Dermis blood vessel endothelial cell (primary cell): ENCODE measurements at places on chromosomes 1 and 21.

GRCh38 chr1:155831279-155831976, 25.6 kb downstream of the GON4L start:
- no peak for DNase-seq

- no peak for DNase-seq
Observed at GRCh38 chr1:96587222-96587621, 134.4 kb upstream of the PTBP2 start.

DNA sequence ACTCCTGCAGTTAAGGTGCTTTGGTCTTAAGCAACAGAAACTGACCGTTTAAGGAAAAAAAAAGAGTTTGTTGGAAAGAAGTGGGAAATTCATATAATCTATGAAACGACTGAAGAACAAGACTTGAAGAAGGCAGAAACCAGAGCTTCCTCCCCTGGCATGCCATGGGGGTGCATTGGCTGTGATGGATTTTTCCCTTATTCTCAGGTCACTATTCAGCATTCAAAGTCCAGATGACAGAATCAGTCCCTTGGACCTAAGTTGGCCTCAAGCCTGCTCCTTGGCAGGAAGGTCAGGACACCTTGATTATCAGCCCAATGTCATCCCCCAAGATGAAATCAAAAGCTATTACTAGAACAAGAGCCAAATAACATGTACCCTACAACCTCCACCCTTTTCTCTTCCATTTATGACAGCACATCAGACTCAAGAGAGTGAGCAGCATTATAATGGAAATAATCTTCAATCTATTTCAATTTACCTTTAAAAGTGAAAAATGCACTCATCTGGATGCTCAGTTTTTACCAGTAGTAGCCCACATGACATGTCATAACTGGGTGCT, 15.8 kb upstream of the TMEM9 start:
- DNase-seq: no peak

GRCh38 chr1:174931214-174931613, 68.5 kb upstream of the CACYBP start:
- no peak for DNase-seq

DNA sequence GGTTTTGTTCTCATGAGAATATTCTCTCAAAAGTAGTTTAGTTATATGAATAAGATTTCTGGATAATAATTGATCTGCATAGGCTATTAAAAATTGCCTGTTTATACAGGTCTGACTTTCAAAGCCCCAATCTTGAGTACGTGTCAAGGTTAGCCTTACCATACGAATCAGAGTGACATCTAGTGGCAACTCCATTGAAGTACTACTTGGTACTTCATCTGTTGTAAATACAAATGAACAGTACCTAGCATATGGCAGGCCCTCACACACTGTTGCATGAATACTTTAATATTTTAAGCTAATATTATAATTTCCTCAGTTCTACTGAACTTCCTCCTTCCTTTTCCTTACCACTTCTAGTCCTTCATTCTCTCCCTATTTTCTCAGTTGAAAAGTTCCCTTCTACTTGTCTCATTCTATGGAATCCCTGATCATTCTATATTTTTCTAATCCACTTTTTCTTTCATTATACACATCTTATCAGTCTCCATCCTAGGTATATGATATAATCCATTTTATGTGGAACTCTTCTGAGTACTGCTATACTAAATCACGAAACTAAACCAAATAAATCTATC, 101.2 kb downstream of the AKT3 start:
- peak; percentile 88 for DNase-seq

- no peak for DNase-seq
Observed at GRCh38 chr1:248844526-248844925, 6.5 kb downstream of the ZNF672 start.

DNA sequence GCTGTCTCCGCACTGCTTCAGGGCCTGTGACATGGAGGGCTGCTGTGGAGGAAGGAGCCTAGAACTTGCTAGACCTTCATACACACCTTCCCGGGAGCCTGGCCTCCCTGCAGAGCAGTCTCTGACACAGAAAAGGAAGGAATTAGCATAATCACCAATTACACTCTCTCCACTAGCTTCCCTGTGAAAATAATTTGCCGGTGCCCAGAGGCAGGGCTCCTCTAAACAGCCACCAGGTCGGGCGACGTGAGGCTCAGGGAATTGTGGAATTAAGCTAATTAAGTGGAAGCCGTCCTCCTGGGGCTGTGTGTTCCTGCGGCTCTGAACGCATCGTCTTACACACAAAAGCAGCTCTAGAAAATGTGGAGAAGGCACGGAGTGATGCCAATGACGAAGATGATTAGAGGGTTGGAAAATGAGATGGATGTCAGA, 82.6 kb downstream of the NENF start:
- no peak for DNase-seq

GRCh38 chr21:38956007-38956406, 150.3 kb downstream of the ETS2 start:
- no peak for DNase-seq

GRCh38 chr1:234629026-234629425, 19.0 kb upstream of the IRF2BP2 start:
- no peak for DNase-seq

GRCh38 chr1:7292036-7292681, 478.9 kb upstream of the VAMP3 start:
- DNase-seq: no peak

DNA sequence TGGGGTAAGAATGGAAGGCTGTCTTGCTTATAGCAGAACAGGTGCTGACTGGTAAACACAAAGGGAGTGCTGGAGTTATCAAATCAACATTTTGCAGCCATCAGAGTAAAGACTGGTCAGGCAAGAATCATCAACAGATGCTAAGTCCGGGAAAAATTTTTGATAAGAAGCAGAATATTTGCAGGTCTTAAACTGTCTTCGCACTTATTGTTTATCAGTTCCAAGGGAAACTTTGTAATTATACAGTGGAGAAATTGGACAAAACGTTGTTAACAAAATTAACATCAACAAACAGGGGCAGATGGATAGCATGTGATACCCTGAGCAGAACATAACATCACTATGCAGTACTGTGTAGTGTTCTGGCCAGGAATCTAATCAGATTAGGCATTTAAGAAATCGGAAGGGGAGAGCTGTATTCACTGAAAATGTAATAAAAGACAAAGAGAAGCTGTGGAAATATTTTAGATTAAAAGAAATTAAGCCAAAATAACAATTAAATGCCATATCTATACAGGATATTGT, 127.1 kb downstream of the DAB1 start:
- no peak for DNase-seq

- no peak for DNase-seq
Observed at GRCh38 chr1:203944651-203945404, 83.4 kb downstream of the SNRPE start.

GRCh38 chr21:18138507-18138906, 106.1 kb upstream of the CHODL start:
- DNase-seq: no peak

DNA sequence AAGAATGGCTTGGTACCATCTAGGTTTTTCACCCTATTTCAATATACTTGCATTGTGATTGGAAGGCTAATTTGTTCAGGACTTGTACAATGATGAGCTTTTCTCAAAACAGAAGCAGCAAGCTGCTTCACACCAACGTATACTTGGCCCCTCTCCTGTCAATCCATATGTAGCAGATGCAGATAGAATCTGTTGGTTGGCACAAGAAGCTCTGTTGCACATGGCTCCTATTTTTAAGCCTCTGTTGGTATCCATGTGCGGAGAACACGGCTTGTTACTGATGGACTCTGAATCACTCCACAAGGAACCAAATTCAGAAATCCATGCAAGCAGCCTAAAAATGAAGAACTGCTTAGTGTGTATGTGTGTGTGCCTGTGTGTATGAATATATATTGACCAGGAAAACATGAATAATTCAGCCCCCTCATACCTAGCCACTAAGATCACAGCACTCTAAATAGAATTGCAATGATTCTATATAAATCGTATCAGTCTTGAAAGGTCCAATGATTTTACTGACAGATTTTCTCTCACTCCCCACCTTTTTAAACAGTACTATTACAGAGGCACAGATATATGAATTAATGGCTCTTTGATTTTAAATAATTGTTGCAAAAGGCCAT, 258.4 kb upstream of the DPYD start:
- DNase-seq: no peak

- DNase-seq: no peak
Observed at GRCh38 chr1:187070076-187070475, 241.3 kb downstream of the PLA2G4A start.

DNA sequence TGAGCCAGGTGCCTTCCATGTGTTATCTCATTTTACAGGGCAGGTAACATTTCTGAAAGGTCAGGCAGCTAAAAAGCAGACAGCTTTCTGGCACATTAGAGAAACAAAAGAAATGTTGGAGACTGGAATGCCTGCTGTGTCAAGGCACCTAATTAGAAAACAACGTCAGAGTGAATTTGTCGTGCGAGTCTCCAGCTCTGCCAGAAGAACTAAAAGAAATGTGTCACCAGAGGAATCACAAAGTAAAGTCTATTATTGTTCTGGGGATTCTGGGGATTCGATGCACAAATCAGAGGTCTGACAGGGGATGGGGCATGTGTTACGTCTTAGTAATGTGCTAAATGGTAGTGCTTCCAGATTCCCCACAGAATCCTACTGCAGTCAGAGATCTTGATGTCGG, 89.3 kb downstream of the EDEM3 start:
- no peak for DNase-seq

DNA sequence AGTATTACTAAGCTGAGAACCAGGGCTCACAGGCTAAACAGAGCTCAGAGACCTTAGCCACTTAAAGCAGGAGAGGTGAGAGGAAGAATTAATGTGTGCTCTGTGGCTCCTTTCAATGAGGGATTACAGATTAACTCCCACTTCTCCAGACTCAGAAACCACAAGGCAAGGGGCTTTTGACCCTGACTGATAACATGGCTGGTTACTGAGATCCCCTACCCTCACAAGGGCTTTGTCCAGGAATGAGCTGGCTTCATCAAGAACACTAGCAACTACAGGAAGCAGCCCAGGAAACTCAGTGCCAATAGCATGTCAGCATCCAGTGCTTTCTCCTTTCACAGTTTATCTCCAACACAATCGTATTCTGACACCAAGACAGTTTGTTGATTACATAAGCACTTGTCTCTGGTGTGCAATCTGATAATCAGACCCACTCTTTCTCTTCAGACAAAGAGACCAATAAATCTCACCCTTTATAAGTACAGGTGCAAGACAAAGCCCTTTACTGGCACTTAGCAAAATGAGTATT, 38.8 kb downstream of the ERI3 start:
- DNase-seq: peak; percentile 59

DNA sequence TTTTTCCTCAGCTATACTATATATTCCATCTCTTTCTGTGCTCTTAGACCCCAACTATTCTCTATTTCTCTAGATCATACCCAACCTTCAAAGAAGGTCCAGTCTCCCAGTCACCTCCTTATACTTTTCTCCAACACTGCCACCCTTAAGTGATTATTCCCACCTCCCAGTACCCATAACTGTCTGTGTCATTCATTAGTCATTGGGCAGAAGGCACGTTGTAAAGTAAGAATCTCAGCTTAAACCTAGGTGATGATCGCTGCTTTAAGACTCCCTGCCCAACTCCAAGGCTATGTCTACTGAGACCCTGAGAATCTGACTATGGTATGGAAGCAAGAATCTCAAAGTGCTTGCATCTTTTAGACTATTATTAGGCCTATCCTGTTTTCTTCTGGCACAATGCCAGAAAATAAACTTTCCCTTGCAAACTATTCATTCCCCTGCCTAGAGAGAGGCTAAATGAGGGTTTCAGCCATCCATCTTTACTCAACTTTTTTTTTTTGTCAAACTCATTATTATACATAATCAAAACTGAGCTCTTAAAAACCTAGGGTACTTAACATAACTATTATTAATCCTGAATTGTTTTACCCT, 174.3 kb upstream of the DPT start:
- no peak for DNase-seq

GRCh38 chr1:114299331-114299975, 145.8 kb upstream of the SYT6 start:
- no peak for DNase-seq

DNA sequence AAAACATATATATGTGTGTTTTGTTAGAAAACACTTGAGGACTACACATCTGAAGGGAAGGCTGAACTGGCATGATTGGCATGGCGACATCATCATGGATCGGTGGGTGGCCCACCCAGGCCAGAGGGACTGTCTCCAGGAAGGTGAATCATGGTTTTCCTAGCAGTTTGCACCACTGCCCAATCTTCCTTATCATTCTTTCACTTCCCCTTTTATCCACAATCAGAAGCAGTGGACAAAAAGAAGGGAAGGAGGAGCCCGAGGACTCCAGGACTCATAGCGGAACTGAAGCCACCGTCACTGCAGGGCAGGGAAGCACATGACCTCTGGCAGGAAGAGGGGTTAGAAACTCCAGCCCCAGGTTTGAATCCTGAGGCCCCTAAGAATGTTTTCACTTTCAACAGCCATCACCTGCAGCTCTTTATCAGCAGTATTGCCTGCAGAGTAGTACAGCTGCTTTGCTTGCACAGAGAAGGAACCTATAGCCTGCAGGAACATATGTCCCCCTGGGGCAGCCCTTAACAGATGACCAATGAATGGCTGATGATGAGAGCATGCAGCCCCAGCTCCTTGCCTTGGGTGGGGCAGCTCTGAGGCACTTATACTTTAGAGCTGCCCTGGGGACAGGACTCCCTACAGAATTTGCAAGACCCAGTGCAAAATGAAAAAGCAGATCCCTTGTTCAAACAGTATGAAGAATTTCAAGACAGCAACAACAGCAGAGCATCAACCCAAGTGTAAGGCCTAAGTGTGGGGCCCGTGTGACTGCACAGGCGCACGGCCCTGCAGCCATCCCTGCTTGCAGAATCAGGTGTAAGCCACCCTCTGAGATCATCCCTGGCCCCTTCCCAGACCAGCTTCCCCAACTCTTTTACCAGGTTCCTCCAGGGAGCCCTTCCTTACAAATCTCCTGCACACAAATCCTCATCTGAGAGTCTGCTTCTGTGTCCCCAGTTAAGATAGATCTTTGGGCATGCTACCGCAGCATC, 241.8 kb upstream of the IRF2BP2 start:
- peak; percentile 44 for DNase-seq

DNA sequence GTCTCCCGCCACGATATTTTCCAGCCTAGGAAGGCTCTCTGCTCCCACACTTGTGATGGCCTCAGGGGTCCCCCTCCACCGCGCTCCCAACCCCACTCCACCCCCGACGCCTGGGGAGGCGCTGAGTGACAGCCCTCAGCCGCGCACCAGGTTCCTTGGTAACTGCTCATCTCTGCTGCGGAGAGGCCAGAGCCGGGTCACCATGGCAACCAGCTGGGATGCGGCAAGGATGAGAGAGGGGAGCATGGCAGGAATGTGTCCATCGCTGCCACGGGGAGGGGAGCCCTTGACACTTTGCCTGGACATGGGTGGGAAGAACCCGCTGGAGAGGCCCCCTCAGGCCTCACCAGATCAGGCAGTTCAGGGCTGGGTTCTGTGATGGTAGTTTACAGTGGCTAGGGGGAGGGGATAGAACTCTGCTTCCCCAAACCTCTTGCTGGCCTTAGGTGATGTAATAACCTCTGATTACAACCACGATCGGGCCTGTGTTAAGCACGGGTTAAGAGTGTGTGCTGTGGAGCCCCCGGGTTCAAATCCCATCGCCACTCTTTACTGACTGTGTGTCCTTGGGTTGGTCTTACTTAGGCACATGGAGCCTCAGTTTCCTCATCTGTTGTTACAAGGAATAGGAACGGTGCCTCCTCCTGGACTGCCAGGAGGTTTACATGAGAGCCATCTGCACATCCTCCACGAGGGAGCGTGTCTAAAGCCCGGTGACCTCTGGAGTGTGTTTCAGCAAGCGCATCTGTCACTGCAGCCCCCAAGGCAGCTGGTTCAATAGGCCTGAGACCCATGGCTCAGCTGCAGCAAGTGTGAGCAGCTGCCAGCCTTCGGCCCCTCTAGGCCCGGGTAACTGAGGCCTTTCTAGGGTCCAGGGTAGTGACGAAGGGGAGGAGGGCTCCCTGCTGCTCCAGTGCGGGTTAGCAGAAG, 6.3 kb downstream of the KIF17 start:
- DNase-seq: no peak
